ENCODE measurements at places on chromosomes 13 and 19.

GRCh38 chr19:3321696-3322095 lies 44.7 kb upstream of the NFIC start:
- no peak for DNase-seq

GRCh38 chr13:91115776-91116175 lies 231.7 kb upstream of the MIR17HG start:
- no peak for DNase-seq

- no peak for DNase-seq
Observed at GRCh38 chr19:35757231-35757748, 461 bp upstream of the HSPB6 start.

DNA sequence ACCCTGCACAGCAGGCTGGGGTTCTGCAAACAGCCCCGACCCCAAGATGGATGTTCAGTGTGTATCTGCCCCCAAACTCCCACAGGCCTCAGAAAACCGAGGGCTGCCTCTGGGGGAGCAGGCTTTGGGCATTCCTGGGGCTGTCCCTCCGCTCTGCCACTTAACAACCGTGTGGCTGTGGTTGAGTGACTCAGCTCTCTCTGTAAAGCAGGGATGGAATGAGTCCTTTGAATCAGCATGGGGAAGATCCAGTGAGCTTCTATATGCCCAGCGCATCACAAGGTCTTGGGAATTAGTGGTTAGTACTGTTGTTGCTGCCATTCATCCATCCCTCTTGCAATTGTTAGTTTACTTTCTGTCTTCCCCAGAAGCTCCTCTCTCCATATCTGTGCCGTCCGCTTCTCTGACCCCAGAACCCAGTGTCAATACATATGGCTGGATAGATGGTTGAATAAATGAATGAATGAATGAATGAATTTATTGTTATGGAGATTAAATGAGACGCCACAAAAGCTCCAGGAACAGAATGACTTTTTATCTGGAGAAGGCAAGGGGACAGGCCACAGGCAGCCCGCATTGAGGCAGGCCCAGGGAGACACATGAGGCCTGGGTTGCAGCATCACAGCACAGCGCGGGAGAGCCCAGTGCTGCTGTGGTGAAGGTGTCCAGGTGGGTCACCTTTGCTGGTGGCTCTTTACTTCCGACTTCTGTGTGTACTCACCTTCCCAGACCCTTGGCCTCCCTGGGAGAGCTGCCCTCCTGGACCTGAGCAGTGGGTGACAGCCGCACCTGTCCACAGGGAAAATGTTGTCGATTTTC lies 89.2 kb downstream of the RGCC start:
- no peak for DNase-seq

GRCh38 chr19:19262190-19263057 lies 10.7 kb downstream of the TM6SF2 start:
- no peak for DNase-seq

DNA sequence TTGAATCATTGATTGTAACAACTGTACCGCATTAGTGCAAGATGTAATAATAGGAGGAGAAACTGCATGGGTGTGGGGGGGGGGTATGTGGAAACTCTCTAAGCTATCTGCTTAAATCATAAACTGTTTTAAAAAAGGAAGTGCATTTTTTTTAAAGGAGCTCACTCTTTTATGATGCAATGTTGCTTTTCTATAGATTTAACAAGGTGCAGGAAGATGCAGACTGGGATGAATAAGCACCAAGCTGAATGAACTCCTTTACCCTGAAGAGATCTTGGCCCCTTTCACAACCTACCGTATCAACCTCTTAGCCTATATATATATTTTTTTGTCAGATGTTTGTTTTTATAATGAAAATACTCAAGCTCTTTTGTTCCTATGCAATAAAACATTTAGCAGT lies 95.9 kb downstream of the AKAP11 start:
- DNase-seq, result no peak

GRCh38 chr19:5484398-5485285 lies 29.4 kb downstream of the ZNRF4 start:
- no peak for DNase-seq

DNA sequence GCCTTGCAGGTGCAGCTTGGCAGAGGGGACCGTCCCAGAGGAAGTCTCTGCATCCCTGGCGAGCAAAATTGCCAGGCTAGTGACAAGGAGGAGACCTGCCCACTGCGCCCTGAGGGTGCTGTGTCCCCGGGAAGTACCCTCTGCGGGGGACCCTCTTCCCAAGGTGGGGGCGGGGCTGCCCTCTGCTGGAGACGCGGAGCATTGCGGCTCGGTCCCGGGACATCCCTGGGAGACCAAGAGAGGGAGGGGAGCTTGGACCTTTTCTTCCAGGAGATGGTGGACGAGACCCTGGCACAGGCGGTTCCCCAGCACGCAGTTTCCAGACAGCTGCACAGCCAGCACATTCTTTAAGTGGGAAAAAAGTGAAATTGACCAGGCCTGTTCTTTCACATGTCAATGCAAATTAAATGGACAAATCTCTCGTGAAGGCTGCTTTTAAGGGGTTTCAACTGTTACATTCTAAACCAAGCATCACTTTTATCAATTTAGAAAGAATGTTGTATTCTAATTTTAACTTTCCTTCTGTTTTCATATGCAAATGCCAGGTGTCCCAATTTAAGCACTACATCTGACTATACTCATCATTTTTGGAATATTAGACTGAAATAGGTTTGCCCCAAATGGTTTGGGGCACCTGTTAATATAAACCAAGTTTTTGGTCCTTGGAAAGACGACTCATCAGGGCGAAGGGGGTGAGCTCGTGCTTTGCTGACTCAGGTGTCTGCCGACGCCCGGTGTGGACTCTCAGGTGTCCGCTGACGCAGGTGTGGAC lies 60.7 kb downstream of the MCF2L start:
- peak; percentile 59 for DNase-seq

DNA sequence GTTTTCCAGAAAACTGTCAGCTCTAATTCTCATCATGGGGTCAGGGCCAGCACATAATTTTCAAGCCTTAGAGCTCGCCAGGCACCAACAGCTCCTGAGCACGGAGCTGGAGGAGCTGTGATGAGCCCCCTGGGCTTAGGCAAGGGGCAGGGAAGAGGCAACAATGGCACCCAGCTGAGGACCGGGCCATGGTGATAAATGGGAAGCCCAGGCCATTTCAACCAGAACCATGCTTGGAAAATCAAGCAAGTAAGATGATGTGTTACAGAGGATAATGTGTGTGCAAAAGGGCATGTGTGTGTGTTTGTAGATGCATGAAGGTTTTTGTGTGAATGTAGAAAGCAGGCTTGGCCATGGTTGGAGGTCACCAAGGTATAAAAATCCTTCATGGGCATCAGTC lies 66.8 kb upstream of the UBAC2 start:
- peak; percentile 17 for DNase-seq

- no peak for DNase-seq
Observed at GRCh38 chr19:12947702-12948611, 2.3 kb downstream of the RAD23A start.

DNA sequence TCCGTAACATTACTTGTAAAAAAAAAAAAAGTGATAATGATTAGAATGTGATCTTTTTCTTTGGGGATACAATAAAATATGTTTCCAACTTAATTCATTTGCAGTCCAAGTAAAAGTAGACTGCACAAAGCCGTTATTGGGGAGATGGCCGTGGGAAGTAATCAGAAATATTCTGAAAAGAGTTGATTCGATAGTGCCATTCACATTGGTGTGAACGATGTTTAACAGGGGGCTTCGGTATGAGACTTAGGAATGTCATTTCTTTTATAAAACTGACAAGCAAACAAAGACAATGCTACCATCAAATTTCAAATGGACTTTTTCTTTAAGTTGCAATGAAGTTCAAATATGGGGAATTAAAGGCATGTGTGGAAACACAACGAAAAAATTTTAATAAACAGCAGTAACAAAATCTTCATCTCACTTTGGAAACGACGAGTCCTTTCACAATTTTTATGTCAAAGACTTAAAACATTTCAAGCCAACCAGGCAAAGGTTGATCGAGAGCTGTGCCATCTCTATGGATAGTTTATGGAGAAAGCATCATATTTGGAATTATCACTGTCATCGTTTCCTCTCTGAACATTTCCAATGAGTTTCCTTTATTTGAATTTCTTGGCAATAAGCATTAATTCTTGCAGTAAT lies 1.7 kb upstream of the ZIC5 start:
- DNase-seq, result no peak

Measured in cerebellar cortex (tissue), 1 donor.